ENCODE measurements at places on chromosomes 16 and 17.

DNA sequence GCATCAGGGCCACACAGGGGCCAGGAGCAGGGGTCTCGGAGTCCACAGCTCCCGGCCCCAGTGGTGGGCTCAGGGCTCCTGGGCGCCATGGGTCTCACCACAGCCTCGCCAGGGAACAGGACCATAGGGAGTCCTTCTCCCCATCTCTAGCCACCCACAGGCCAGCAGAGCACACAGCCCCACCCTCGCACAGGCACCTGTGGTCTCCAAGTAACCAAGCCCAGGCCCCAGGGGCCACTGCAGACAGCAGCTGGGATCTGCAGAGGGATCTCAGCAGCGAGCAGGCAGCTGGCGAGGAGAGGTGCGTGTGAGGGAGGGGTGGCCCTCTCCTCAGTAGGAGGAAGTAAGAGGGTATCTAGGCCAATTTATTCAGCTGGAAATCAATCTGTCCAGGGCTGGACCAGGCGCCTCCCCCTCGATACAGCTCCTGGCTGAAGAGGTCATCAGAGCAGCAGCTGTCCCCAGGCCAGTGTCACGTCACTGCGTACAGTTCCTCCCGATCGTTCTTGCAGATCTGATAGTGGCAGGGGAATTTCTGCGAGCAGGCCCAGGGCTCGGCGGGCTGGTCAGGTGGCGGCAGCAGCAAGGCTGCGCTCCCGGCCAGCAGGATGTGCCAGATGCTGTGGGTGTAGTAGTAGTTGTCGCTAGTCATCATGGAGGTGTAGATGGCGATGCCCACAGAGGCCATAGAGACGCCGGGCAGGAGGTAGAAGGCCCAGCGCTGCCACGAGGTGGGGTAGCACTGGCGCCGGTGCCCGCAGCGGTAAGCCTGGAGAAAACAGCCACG, 1.4 kb upstream of the MRPL28 start:
- DNase-seq: no peak

- DNase-seq: no peak
Measured at GRCh38 chr16:25344006-25344405, 86.4 kb upstream of the ZKSCAN2 start.

- no peak for DNase-seq
Measured at GRCh38 chr17:17500999-17501605, 4.9 kb upstream of the RASD1 start.

- DNase-seq: no peak
Measured at GRCh38 chr17:42347198-42347597, 41.0 kb downstream of the STAT3 start.

- DNase-seq: no peak
Measured at GRCh38 chr16:89097392-89097772, 3.7 kb downstream of the ACSF3 start.

Measured in CD8-positive, alpha-beta T cell (primary cell).